ENCODE measurements at places on chromosomes 2 and 18. TPM values are rescaled to one million over a fixed set of nuclear protein-coding genes. Genes with fewer than 3 reads are reported as not detected.

Gene SLC14A1
- not detected for total RNA-seq

Gene EFEMP1
- total RNA-seq, result 8,510 TPM

Gene VRK2
- total RNA-seq, result 24.8 TPM

Gene UNC80
- total RNA-seq, result 0.26 TPM

Gene SULT6B1
- total RNA-seq, result not detected

Gene MC5R
- total RNA-seq, result not detected

Gene MARCHF7
- total RNA-seq, result 133 TPM

Gene RAD51AP2
- not detected for total RNA-seq

Gene DPP4
- total RNA-seq, result 212 TPM

Gene EPC2
- 23.1 TPM for total RNA-seq

Gene FAP
- total RNA-seq, result 0.09 TPM
